ENCODE measurements at places on chromosomes 3 and 15. TPM values are rescaled to one million over a fixed set of nuclear protein-coding genes. Genes with fewer than 3 reads are reported as not detected.

DNA sequence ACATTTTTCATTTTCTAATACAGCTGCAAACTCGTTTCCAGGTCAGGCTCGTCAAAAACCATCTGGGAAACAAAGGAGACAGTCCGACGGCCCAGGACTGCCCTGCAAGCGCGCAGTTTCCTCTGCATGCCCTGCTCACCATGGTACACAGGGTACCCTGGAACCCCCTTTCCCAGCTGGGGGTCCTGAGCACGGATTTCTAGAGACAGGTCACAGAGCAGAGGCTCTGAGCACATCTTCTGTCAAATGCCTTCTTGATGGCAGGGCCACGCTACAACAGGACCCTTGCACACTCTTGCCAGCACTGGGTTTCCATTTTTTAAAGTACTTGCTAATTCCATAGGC, 8.1 kb downstream of the ZXDC start:
- DNase-seq: peak; percentile 55

The RBPMS2 gene
- total RNA-seq: 1.1 TPM

- DNase-seq: peak; percentile 96
Measured at GRCh38 chr3:188947401-188948280, 224.1 kb upstream of the TPRG1 start.

The TMC3 gene
- total RNA-seq: not detected

The ALG1L2 gene
- total RNA-seq: not detected

The RTP1 gene
- not detected for total RNA-seq

DNA sequence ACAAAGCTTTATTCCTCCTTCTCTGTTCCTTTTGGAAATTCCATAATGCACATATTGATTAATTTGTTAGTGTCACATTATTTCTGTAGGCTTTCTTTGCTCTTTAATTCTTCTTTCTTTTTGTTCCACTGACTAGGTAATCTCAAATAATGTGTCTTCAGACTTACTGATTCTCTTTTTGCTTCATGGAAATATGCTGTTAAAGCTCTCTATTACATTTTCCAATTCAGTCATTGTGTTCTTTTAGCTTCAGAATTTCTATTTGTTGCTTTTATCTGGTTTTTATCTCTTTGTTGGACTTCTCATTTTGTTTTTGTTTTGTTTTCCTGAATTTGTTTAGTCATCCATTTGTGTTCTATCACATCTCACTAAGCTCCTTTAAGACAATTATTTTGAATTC, 147.0 kb upstream of the EOMES start:
- DNase-seq: no peak

- DNase-seq: no peak
Measured at GRCh38 chr15:99451484-99451883, 114.3 kb upstream of the MEF2A start.

- DNase-seq: no peak
Measured at GRCh38 chr15:96218623-96219455, 111.7 kb upstream of the NR2F2 start.

The HDGFL3 gene
- total RNA-seq: 3.7 TPM

The BAHD1 gene
- total RNA-seq: 19.8 TPM

The SEMA5B gene
- 1.8 TPM for total RNA-seq

DNA sequence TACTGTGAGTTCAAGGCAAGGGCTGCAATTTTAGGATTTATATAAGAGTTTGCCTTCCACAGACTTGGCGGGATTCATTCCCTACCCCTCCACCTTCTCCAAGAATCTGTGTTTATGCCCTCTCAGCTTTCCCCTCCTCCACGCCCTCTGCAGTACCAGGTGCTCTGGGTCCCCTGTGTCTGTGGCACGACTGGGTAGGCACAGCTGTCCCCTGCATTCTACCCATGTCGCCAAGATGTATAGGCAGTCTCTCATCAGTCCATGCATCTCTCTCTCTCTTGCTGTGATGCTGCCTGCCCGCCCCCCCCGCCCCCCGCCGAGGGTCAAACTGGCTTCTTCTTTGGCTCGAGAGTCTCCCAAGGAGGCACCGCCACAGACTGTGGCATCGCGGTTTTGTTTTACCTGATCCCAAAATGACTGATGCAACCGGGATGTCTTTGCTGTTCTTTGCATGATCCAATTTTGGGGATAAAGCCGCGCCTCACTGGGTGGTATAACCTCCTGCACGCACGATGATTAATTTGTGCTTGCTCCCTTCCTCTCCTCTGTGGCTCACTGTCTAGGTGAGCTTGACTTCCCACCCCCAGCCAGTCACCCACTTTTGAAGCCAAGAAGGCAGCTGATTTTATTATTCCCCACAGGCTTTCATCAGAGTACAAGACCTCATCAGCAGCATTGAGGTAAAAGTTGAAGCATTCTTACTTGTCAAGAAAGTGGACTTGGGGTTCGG, 43.7 kb downstream of the EFCAB12 start:
- no peak for DNase-seq

The PP2D1 gene
- total RNA-seq: not detected

DNA sequence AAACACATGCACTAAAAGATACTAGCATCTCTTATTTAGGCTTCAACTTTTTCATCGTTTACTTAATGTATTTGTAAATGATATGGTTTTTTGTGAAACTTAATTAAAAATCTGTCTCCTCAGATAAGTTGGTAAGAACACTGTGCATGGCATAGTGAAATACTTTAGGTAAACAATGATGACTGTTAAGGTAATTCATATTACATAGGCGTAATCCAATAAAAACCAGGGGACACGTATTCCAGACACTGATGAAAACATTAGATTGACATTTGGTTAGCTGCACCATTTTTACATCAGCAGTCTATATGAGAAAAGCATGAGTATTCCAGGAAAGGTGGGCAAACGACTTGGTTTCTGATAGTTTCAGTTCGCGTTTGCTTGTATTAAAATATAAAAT, 170.0 kb downstream of the MBNL1 start:
- no peak for DNase-seq

DNA sequence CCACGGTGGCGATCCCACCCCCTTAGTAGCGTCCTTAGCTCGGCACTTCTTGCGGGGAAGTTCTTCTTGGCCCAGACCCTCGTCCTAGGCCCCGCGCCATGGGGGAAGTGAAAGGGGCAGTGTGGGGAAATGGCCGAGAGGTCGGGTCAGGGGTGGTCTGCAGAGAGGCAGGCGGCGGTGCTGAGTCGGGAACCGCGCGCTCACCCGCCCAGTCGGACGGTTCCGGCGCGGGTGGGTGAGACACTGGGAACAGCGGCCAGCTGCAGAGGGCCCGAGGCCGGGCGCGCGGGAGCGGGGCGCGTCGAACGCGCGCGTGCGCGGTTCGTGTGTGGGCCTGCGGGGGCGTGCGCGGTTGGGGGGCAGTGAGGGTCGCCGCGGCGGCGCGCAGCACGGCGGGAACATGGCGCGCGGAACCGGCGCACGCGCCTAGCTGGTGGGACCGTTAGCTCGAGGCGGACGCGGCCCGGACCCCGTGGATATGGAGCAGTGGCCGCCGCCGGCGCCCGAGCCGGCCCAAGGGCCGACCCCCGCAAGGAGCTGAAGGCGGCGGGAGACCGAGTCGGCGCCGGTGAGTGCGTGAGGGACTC, 246.9 kb downstream of the GOLGA6L6 start:
- no peak for DNase-seq

GRCh38 chr3:183844606-183845005, 19.2 kb upstream of the MAP6D1 start:
- no peak for DNase-seq

GRCh38 chr15:57218826-57219576, 157.3 kb upstream of the CGNL1 start:
- DNase-seq: no peak

DNA sequence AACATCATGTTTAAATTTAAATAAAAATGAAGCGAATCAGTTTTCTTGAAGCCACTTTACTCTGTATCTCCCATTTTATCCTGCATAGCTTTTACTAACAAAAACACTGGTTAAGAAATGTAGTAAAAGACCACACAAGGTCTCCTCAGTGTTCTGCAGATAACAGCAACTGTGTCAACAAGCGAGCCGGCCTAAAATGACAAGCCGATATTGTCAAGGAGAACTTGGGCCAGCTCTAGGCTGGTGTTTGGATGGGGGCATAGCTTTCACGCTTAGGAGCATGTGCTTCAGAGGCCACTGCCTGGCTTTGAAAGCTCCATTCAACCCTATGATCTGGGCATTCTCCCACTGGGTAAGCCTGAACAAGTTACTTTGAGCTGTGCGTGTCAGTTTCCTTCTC, 38.1 kb downstream of the MFSD1 start:
- DNase-seq: no peak
